ENCODE measurements at places on chromosomes 4 and X.
A peak's percentile ranks its signal among the peaks of the same experiment; 100 is the strongest.

DNA sequence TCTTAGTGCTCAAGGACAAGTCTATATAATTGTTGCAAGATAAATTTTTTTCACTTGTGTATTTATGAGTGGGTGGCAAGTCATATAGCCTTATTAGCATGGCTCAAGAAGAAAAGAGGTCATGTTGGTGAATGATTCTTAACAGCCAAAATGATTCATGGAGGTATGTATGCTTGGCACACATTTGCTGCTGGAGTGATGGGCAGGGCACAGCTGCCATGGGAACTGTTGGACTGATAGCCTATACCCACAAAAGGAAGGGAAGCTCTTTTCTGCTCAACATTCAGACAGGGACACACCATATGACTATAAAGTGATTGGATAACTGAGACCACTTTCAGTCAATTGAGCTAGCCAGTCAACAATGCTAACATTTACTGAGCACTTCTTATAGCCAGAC is 46.8 kb upstream of the PITX2 start:
- no peak for DNase-seq

DNA sequence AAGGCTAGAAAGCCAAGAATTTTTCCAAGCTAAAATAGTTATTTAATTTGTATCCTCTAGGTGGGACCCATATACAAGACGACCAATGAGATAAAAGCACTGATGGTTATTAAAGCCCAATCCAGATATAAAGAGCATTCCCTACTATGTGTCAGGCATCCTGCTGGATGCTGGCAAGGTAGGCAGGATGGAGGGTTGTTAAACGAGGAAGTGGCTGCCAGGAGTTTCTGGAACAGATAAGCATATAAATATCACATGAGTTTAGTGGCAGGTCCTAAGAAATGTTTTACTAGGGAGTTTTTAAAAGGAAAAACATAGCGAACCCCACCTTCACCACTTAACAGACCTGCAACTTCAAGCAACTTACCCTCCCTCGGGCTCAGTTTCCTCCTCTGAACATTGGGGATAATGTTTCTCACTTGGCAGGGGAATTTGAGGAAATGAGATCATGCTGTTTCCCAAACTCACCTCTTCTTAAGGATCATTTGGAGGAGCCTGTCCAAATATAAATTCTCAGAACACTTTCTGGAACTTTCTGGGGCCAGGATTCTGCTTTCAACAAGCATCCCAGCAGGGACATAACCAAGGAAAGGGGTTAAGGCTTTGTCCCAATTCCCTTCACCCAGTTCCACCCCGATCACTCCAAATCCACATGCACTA is 94.3 kb upstream of the LDB2 start:
- DNase-seq: no peak

GRCh38 chr4:136203199-136203598 is 1329.1 kb downstream of the PCDH18 start:
- DNase-seq: no peak

DNA sequence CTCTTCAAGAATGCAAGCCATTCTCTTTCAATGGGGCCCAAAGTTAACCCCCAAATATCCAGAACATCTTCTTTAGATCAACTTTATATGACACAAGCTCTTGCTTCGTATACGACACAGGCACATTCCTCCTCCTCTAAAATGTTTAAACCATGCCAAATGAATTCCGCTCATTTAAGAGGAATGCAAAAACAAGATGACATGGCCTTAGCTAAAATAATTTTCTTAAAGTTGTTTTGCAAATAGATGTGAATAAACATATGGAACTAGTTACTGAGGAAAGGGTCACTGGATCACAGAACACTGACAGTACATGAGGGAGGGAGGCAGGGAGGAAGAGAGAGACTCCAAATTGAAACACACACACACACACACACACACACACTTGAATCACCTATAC is 97.4 kb downstream of the RASL11B start:
- DNase-seq: no peak

DNA sequence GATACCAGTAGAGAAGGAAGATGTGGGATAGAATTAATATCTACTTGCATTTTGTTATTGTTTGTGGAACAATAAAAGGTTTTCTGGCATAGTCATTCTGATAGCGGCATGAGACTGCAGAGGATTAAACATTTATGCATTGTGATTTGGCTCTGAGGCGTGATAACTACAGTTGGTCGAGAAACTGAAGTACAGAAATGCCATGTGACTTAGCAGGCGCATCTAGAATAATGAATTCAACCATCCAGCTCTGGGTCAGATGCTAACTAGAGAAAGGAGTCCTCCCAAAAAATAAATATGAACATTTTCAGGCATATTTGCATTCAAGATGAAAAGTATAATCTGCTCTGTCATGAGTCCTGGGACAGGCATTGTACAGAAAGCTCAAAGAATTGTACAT is 62.8 kb downstream of the CCSER1 start:
- DNase-seq: no peak

DNA sequence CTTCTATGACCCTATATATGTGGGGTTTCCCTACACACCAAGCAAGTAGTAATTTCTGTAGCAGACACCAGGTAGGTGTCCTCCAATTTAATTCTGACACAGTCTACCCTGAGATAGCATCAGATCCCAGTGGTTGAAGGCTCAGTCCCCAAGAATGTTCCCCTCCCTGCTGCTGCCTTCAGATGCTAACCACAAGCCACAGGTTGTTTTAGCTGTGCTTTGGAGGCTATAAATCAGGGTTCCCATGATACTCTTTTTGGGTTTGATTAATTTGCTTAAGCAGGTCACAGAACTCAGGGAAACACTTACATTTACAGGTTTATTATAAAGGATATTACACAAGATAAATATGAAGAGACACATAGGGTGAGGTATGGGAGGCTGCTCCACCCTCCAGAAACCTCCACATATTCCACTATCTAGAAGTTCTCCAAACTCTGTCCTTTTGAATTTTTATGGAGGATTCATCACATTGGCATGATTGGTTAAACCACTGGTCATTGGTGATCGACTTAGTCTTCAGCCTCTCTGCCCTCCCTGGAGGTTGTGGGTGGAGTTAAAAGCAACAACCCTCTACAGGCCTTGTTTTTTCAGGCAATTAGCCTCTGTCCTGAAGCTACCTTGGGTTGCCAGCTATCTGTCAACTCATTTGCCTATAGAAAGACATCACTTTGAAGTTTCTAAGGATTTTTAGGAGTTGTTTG is 50.8 kb downstream of the GRIA2 start:
- no peak for DNase-seq

DNA sequence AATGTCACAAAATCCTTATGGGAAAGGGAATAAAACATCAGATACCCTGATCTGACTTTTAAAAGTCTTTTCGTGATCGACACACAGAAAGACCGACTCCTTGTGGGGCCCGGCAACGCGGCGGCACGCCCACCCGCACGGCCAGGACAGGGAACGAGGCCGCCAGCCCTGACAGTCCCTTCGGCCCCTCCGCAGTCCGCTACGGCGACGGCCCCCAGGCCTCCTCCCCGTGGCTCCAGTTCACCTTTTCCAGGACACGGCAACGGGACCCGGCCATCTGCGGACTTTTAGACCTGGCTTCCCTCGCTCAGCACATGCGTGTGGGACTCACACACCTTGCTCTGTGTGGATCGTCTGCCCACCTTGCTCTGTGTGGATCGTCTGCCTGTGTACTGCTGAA is 33.6 kb upstream of the GTPBP6 start:
- DNase-seq: no peak

GRCh38 chrX:5142644-5143043 is 1086.0 kb downstream of the NLGN4X start:
- no peak for DNase-seq

- DNase-seq: no peak
Measured at GRCh38 chr4:92099861-92100260, 203.9 kb upstream of the GRID2 start.

GRCh38 chr4:61301271-61301670 is 101.1 kb downstream of the ADGRL3 start:
- DNase-seq: no peak

- peak; percentile 43 for DNase-seq
Measured at GRCh38 chr4:6546681-6547447, 28.1 kb upstream of the MAN2B2 start.

DNA sequence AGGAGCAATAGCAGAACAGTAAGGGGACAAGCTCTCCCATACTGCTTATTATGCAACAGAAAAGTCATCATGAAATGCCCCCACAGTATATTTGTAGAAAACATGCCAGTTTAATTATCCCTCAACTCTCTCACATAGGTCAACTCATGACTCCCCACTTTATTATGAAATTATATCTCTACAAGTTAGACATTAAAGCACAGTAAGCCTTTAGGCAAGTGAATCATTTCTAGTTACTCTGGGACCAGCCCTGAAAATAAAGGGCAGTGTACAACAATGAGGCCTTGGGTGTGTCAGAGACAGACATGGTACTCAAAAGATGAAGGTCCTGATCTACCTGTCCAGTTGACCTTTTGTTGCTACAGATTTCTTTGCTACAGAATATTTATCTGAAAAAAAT is 191.9 kb downstream of the FBXW7 start:
- DNase-seq: no peak

DNA sequence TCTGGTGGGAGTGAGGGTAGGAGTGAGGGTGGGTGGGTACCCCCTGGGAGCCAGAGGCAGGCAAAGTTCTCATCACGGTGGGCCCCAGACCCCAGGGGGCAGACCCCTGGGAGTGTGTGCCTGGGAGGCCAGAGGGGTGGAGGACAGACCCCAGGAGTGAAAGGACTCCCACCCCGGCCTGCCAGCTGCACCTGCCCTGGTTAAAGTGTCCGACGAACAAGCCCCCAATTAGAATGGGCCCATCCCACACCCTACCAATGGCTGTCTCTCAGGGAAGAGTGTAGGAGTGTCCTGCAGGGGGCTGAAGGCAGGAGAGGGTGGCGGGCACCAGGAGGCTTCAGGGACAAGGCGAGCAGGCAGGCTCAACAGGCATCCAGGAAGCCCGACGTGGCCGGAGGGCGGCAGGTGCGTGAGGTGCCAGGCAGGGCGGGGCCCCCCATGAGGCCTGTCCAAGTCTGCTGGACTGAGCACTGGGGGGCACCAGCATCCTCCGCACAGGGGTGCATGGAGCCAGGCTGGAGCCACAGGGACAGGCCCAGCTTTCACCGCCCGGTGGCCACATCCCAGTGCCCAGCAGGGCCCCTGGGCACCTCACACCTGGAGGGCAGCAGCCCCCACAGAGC is 8.7 kb downstream of the PDE6B start:
- DNase-seq: no peak
